ENCODE measurements at places on chromosomes 2 and 18.

DNA sequence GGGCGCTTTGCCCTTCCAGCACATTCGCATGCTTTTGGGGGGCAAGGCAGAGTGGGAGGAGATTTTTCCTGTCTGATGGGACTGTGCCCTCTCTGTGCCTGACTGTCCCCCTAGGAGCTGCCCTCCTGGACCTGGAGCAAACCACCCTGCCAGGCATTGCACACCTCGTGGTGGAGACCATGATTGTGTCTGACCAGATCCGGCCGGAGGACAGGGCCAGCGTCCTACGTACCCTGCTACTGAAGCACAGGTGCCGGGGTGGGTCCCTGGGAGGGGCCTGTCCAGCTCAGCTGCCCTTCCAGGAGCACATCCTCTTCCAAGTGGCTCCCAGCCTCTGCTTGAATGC, 5.3 kb downstream of the SLC4A3 start:
- no peak for DNase-seq

DNA sequence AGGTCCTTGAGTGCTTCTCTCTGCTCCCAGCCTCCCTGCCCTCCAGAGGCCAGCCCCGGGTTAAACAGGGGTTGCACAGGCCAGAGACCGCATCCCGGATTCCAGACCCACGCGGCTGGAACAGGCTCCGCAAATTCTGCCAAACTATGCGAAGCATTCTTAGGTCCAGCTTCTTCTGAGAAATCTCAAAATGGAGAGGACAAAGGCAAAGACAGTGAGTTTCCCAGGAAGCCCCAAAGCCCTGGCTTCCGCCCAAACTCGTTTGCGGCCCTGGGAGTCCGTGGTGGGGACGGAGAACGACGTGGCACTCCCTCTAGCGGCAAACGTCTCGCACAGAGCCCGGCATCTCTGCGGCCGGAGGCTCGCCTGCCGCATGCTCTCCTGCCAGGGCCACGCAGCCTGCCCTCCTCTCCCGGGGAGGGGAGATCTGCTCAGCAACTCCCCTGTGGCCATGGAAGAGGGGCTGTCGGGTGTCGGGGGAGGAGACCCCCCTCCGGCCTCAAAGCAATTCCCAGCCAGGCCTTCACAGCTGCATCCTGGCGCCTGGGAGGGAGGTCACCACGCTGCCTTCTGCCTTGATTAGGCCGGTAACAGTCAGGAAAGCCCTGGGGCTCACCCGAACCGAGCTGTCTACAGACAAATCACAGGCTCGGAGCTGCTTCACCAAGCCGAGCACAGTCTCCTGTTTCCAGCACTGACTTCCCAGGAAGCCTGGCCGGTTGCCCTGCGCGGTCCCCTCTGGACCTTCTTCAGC, 33.4 kb upstream of the KLHL29 start:
- peak; percentile 11 for DNase-seq

DNA sequence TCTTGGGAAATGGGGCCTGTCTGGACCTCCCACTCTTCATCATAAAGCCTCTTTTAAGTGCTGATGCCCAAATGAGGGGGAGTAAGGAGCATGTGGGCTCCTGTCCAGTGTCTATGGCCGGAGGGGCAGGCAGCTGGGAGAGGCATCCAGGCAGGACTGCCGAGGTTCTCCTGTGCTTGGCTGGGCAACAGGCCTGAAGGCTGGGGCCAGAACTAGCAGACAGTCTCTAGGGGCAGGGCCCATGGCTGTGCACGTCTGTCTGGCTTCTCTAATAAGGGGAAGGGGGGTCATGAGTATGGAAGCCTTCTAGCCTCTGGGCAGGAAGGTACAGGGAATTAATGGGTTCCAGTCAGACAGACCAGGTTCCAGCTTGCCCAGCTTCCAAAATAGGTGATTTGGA, 128.6 kb downstream of the SMAD2 start:
- no peak for DNase-seq

DNA sequence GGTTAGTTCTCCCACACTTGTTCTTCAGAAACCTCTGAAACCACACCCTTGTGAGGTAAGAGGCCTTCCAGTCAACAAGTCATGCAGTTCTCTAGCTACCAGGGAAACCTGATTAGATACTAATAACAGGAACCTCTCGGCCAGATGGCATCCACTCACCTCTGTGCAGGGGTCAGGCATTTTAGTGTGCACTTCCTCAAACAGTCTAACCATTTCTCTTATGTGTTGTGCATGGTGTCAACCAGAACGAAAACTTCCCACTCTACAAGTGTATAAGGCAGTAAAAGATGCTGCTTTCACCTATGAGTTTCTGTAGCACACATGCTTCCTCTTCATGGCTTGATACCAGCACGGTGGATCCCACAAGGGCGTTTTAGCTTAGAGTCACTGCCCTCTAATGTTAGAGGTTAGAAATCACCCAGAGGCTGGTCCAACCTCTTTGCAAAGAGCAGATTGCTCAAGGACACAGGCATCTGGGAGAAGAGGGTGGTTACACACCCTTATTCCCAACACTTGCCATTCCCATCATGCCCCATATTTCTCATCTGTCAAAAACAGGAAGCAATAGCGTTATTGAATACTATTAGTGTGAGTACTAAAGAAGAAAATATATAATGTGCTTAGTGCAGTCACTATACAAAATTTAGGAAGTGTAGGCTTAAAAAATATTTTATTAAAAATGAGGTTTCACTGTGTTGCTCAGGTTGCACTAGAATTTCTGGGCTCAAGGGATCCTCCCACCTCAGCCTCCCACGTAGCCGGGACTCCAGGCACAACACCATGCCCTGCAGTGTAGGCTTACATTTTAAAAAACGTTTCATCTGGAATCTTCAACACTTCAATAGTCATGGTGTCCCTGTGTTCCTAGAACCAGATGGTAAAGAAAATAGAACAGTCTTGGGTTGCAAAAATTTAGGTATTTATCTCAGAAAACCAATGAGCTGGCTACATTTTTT, 34.5 kb upstream of the RAB31 start:
- peak; percentile 76 for DNase-seq

DNA sequence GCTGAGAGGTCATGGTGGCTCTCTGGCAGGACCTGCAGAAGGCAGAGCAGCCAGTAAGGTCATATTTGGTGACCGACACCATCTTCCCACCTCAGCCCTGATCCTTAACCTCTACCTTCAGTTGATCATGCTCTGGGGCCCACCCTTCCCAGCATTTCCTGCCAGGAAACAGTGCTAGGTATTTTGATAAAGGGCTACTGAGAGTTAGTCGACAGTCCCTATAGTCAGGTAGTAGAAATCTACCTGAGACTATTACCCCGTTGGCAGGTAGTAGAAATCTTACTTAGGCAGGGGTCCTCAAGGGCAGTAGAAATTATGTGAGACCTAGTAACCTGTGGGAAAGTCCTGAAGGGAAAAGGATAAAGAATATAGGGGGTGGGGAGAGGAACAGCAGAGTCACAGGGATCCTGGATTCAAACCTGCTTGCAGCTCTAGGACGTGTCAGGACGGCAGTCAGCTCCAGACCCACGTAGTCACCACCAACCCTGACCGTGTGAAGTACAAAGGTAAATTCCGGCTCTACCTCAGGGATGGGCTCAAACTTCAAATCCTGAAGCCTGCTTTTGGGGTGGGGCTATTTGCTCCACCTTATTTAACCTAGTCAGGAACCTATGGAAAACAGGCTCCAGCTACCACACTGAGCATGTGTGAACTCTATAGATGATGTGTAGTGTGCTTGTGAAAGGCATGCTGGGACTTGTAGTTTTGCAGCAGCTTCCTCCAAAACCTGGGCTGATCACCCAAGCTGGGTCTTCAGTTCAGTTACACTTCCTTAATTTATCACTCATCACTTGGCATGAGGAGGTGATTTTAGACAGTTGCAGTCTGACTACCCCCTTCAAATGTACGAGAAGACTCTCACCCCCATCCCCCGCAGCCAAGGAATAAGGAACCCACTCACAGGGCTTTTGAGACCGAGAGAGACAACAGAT, at the start of gene DQX1:
TSS of gene DQX1 (minus strand) at position 515 of the 932 bp plus-strand sequence. CDS start at position 13, 502 bp downstream.
- peak; percentile 84 for DNase-seq

DNA sequence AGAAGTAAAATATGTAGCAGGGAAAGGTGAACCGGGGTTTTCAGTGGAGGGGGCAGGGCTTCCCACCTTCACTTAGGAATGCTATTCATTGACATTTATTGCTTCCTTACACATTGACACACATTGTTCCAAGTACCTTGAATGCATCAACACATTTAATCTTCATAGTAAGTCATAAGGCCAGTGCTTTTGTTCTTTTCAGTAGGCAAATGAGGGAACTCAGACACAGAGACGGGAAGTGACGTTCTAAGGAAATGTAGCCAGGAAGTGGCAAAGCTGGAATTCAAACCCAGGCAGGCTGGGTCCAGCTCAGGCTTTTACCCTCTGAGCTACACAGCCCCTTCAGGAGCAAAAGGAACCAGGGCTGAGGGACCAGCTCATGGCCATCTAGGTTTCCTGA, 20.7 kb downstream of the BMP10 start:
- DNase-seq, result no peak

- DNase-seq, result no peak
Measured at GRCh38 chr18:27845897-27846296, 331.0 kb downstream of the CDH2 start.

DNA sequence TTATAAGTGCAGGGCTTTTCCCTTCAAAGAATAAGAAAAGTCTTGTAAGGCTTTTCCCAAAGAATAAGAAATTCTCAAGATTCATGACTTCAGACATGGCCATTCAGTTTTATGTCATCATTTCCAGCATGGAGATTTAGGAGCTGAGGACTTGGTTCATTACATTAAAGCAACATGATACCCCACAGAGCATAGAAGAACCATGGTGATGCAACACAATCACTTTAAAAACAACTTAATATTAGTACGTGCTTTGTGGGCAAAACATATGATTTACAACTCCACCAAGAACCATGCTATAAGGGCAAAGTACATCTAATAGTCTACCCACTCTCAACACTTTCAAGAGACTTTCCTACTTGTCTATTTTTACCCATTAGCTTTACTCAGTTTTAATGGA, 214.4 kb downstream of the SRBD1 start:
- DNase-seq, result no peak

- peak; percentile 40 for DNase-seq
Measured at GRCh38 chr18:45386041-45386655, 229.1 kb upstream of the SLC14A2 start.

DNA sequence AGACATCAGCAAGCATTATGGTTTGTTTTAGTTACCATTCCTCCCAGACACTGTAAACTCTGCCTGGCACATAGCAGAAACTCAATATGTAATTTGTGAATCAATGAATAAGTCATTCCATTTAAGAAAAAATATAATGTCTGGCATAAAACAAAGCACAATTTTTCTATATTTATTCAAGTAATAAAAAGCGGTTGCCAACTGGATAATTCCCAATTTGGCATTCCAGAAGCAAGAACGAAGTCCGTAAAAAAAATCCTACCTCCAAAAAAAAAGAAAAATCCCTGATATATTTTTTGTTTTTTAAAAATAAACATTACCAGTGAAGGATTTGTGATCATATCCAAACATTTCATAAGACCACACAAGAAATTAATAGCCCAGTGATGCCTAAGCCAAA, 351.3 kb upstream of the LRRTM4 start:
- DNase-seq, result no peak

- peak; percentile 49 for DNase-seq
Measured at GRCh38 chr2:215002500-215002899, 135.9 kb downstream of the ABCA12 start.

GRCh38 chr2:60806988-60807681, 51.1 kb downstream of the PAPOLG start:
- peak; percentile 86 for DNase-seq

GRCh38 chr2:26679867-26680266, 12.7 kb upstream of the KCNK3 start:
- DNase-seq, result peak; percentile 5

DNA sequence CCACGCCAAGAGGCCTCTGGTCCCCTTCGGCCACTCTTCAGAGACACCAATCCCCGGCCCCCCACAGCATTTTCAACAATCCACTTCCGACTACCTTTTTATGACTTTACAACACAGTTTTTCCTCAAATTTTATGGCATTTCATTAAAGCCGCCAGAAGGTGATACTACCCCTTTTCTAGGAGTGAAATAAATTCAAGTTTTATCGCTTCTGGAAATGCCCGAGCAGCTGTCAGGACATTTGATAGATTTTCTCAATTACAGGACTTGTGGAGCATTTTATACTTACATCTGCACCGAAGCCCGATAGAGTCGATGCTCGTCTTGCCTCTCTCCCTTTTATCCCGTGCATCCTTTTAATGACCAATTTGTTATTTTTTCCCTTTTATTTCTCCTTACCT, 108.1 kb upstream of the CREB1 start:
- no peak for DNase-seq

All from KBM-7 (cell line).